ENCODE measurements at places on chromosomes 4 and X.

DNA sequence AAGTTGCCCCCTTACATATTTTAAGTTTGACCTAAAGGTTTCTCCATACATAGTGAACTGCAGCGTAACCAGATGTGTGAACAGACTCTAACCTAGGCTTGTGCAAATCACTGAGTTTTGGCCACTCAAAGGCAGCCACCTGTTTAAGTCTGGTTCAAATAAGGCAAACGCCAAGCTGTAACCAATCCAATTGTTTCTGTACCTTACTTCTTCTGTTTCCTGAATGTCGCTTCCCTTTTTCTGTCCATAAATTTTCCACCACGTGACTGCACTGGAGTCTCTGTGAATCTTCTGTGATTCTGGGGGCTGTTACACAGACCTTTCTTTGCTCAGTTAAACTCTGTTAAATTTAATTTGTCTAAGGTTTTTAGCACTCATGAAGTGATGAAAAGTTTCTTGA is 618.8 kb downstream of the GLUD2 start:
- no peak for DNase-seq

- no peak for DNase-seq
Observed at GRCh38 chrX:22666441-22666840, 333.3 kb upstream of the DDX53 start.

DNA sequence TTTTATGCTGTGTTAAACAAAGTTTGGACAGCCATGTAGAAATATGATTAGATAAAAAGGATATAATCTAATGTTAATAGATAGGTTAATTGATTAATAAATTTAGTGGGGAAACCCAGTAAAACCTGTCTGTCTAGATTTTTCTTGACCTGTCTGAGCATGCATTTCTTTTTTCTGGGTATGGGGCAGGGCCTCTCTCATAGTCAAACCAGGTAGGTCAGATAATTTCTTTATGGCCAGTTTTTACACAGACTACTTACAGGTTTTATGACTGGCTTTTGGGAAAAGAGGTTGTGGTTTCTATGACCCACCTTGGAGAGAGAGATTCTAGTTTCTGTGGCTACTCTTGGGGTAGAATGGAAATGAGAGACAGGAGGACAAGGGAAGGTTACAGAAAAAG is 135.6 kb upstream of the EPHA5 start:
- DNase-seq: no peak

GRCh38 chr4:38565271-38566199 is 98.5 kb upstream of the KLF3 start:
- DNase-seq: peak; percentile 68

DNA sequence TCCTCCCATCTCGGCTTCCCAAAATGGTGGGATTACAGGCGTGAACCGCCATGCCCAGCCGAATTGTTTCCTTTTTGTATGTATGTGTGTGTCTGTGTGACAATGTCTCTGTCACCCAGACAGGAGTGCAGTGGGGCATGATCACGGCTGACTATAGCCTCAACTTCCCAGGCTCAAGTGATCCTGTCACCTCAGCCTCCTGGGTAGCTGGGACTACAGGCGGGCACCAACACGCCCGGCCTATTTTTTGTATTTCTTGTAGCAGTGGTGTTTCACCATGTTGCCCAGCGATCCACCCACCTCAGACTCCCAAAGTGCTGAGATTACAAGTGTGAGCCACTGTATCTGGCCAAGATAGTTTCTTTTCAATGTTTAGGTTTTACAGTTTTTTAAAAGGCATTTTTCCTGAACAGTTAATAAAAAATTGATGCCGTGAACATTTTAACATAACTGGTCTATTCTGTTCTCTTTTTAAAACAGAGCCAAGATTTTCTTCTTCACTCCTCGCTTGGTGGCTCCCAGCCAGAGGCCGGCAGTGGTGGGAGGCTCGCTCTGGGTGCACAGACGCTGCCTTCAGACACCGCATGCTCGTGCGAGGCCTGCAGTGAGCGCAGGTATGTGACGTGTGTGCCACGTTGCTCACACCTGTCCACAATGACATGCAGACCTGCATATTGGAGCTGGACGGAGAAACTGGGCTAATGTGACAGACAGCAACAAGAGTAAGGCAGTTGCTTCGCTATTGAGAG is 88.5 kb downstream of the FAM193A start:
- peak; percentile 47 for DNase-seq

- DNase-seq: no peak
Observed at GRCh38 chrX:10821293-10821692, 200.9 kb upstream of the MID1 start.

DNA sequence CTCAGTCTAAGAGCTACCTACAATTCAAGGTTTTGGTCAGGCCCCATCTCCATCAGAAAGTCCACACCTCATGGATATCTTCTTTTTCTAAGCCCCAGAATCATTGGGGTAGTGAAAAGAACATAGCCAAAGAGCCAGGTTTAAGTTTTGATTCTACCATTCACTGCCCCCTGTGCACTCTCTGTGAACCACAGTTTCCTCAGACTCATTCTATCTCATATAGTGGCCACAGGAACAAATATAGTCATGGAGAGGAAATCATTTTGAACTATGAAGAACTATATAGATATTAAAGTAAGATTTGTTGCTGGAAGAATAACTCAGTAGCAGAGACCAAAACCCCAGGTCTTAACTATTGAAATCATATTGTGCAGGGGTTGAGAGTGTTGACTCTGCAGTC is 3.3 kb downstream of the SYTL5 start:
- DNase-seq: no peak

DNA sequence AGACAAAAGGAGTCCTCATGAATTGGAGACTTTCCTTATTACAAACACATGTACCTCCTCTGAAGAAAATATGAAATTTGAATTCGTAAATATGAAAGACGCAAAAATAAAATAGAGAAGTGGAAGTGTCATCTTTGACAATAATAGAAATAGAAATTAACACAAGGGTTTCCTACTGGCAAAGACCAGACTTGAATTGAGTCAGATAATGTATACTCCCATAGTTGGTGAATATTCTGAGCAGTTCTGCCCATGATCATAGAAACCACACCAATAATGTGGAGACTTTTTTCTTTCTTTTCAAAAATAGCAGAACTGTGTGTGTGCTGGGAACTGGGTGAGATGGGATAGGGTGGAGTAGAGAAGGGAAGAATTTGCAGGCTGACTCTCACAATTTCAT is 277.7 kb upstream of the TET2 start:
- no peak for DNase-seq

DNA sequence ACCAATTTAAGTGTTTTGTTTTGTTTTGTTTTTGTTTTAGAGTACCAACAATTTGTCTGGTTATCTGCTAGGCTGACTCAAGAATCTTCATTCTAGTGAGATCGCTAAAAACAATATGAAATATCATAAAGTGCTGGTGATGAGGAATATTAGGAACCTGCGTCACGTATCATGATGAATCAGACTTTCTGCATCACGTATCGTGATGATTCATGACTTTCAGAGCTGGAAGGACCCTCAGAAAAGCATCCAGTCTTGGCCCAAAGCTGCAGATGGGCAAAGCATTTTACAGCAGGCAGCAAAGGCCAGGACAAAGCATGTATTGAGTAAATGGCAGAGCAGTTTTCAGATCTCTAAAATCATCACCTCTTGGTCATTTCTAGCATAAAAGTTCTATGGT is 278.0 kb upstream of the BOD1L1 start:
- no peak for DNase-seq

DNA sequence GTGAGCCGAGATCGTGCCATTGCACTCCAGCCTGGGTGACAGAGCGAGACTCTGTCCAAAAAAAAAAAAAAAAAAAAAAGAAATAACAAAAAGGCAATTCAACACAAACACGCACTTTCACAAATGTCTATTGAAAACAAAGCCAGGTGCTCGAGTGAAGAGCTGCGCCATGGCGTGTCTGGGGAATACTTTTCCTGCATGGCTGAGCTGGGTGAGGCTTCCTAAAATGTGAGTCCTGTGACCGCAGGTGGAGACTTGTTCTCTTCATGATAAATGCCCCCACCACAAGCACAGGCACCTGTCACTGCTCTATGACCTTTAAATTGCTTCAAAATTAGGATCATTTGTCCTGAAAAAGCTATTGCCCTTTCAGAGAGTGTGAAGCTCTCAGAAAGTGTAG is 4.0 kb upstream of the ABLIM2 start:
- DNase-seq: no peak

GRCh38 chr4:154292589-154292988 is 199.0 kb downstream of the DCHS2 start:
- DNase-seq: no peak

GRCh38 chrX:104568304-104568915 is 2.4 kb downstream of the IL1RAPL2 start:
- DNase-seq: no peak

DNA sequence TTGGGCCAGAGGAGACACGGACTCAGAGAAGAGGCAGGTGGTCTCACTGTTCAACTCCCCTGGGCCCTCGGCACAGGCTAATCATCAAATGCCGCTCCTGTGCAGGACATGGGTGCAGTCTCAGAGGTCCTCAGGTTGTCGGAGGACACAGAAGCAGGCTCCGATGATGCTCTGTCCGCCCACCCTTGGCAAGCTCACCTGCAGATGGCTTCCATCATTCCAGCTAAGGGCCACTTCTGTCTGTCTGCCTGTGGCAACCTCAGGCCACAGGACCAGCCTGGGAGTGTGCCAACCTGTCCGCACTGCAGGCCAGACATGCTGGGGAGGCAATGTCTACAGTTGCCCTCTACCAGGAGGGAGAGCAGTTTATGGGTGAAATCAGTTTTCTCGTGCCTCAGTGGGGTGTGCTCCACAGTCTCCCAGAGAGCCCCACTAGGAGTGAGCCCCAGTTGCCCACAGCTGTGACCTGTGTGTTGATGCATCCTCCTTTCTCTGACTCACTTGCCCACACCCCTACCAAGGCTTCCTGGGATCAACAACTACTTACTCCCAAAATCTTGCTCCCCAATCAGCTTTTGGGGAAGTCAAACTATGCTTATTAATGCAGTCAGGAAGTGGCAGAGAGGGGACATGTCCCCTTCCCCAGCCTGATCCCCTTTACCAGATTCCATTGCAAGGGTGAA is 55.9 kb downstream of the HTRA3 start:
- DNase-seq: peak; percentile 51

GRCh38 chrX:42530027-42530426 is 247.9 kb downstream of the PPP1R2C start:
- no peak for DNase-seq

DNA sequence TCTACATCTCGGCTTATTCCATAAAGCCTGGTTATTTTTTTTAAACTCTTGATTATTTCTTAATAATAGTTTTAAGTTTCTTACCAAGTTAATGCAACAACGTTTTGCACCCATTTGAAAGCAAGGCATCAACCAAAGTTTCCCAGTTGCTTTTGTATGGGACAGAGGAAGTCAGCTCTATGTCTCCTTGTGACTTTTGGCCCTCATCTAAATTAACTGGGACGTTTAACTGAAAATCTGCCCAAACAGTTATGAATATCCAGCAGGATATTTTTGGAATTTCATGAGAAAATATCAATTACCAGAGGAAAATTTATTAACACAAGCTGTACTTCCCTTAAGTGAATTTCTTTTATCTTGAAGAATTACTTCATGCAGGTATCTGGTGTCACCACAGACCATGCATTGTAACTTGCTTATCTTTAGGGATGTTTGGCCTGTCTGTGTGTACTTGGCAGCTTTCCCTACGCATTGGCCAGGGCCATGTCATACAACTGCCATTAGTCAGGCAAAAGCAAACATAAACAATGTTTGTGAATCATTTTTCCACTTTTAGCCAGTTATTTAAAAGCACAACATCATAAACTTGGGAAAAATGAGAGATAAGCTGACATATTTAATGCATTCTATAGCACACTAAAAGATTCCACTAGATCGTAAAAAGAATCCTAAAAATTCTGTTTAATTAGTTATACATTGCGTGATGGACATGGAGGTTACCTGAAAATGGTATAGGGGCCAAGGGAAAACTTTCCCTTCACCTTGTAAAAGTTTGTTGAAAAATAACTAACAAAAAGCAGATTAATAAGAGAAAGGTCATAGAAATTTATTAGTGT is 101.4 kb upstream of the PDE5A start:
- no peak for DNase-seq

- DNase-seq: no peak
Observed at GRCh38 chr4:113273721-113274220, 224.3 kb downstream of the ANK2 start.

- no peak for DNase-seq
Observed at GRCh38 chr4:103429283-103429682, 231.1 kb upstream of the CENPE start.

DNA sequence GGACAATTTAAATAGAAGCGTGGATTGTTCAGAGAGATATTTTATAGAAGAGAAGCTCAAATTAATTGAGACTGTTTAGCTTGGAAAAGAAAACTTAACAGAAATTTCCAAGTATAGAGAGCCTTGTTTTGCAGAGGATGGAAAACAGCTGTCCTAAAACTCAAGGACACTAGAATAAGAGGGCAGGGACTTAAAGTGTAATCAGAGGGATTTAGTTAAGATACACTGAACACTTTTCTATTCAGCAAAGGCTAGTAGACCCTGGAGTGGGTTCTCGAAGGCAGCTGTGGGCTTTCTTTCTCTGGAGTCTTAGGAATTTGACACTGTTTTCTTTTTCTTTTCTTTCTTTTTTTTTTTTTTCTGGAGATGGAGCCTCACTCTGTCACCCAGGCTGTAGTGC is 92.7 kb upstream of the ARX start:
- no peak for DNase-seq

DNA sequence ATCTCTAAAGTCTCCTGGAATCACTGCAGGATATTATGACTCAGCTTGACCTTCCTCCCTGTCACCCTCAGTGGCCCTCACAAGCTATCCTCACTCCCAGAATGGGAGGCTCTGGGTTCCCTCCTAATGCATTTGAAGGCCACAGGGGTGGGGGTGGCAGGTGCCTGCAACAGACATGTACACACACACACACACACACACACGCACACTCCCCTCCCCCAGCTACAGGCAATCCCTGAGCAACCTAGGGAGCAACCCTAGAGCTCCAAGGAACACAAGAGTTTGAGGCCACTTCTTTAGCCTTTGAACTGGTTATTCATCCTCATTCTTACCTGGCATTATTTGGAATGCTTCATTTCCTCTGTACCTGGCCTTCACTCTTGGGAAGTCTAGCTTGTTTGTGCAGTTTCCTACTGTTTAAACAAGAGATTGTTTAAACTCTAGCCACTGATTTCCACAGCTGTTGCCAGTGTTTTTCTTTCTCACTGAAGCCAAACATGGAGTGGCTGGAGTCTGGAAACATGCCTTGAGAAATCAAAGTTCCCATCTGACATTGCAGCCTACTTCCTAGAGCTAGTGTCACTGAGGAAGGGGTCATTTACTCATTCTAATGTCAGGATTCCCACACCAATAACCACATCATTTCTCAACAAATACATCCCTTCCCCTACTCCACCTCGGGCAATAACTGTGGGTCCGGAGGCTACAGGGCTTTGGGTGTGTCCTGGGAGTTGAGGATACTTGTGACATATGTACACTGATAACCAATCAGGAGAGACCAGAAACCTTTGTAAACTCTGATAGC is 37.7 kb downstream of the MAOA start:
- DNase-seq: no peak

DNA sequence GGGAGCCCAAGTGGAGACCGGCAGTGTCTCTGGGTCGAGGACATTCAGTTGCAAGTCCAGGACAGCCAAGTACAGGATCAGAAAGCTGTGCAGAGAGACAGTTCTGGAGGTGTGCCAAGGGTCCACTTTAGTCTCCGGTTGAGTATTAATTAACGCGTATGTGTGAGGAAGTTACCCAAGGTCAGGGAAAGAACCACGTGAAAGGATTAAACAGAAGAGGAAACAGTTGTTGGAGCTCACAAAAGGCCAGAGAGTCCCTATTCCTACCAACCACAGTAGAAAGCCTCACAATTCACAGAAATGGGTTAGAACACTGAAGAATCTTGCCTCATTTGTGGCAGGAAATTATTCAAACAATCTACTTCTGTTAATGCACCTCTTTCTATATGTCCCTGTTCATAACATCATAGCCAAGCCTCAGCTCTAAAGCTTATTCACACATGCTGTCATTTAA is 17.9 kb upstream of the NSUN7 start:
- DNase-seq: no peak

All from left forelimb (tissue), 1 donor.